ENCODE measurements at places on chromosomes 4 and X.
A peak's percentile ranks its signal among the peaks of the same experiment; 100 is the strongest.

GRCh38 chr4:76226418-76226817, 12.8 kb upstream of the SCARB2 start:
- DNase-seq: no peak

DNA sequence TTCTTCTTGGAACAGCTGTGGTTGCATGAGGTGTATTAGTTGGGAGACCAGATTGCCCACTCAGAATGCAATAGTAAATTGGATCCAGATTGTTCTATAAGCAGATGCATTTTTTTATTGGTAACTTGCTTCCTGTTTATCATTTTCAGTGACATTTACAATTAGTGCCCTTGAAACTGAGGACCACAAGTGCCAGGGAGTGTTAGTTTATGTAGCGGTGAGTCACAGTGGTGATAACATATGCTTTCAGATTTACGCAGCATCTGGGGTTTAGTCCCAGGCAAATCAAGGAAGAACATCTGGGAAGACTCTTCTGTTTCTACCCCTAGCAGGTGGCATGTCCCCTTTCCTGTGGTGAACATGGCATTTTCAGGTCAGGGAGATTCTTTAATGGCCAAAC, 24.1 kb downstream of the FRMPD4 start:
- DNase-seq: no peak

- peak; percentile 20 for DNase-seq
Measured at GRCh38 chr4:99462875-99463464, 27.8 kb upstream of the ADH7 start.

- DNase-seq: no peak
Measured at GRCh38 chr4:2085496-2085901, 26.4 kb downstream of the NAT8L start.

DNA sequence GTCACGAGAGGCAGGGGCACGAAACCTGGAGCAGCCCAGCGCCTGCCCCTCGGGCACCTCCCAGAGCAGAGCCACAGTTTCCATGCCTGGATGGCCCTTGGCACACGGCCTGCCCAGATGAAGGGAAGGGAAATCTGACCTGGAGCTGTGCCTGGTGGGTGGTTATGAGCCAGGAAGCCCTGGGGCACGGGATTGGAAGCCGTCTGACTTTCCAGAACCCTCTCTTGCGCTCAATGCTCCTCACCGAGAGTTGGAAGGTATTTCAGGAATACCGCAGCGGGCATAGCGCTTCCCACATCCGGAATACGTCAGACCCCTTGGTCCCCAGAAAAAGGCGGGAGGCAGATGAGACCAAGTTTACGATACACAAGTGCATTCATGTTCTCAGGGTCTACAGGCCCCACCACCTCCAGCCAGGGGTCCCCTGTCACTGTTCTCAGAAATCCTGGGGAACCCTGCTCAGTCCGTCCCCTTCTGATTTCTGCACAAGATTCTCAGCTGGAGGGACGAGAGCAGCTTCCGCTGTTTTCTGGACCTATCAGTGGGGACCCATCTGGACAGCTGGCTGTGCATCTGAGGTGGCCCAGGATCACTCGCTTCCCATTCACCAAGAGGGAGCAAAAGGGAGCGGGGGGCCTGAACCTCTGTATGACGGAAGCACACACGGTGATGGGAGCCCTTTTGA, 172.9 kb downstream of the AFAP1 start:
- no peak for DNase-seq

DNA sequence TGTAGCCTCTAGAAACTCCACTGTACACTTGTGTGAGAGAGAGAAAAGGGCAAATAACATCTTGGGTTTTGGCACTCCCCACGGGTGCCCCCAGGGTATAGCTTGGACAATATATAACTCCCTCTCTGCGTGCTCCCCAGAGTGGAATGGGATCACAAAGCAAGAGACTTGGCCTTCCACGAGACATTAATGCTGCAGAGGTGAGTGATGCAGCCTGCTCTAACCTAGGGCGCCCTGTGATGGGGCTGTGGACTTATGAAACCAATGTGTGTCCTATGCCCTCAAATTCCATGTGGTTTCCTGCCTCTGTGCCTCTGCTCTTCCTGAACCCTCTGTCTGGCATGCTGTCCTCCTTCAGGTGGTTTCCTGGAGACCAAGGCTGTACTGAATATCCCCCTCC, 22.0 kb upstream of the FAM9C start:
- no peak for DNase-seq

DNA sequence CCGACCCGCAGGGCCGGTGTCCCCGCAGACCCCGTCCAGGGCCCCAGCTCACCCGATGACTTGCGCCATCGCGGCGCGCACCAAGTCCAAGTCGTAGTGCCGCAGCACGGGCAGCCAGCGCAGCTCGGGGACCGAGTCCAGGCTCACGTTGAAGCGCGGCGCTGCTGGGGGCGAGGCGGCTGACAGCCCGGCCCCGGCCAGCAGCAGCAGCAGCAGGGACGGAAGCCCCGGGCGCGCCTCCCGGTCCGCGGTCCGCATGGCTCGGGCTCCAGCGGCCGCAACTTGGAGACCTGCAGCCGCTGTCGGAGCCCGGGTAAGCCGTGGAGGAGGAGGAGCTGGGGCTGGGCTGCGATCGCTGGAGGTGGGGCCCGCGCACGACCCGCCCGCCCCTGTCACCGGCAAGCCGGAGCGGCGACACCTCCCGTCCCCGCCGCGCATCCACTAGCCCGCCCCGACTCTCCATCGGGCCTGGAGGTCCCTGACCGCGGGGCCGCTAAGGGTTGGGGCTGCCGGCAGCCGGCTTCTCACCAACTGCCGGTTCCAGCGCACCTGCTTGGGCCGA, at the start of gene NAAA:
Gene NAAA, minus strand, starts transcription at position 322 of the 562 bp plus-strand sequence. Its CDS starts 64 bp downstream, at position 258.
- DNase-seq: peak; percentile 75

GRCh38 chr4:51836549-51836948, 6.4 kb upstream of the DCUN1D4 start:
- no peak for DNase-seq

GRCh38 chr4:24880186-24880585, 32.7 kb downstream of the CCDC149 start:
- no peak for DNase-seq

DNA sequence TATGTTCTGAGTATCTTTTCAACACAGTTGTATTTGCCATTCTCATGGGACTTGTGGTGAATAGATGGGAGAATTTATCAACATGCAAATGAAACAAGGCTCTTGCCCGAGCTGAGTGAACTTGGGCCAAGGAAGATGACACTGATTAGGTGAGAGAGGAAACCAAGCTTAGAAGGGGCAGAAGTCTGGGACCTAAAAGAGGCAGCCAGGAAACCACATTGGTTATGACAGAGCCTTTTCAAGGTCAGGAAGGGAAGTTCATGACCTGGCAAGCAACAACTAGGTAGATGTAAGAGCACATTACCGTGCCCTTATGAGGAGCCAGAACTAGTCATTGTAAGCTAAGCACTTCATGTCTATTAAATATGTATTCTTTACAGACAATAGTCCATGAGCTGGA, 590.3 kb downstream of the PACRGL start:
- DNase-seq: no peak

GRCh38 chrX:153953892-153954557, 9.6 kb upstream of the RENBP start:
- no peak for DNase-seq

GRCh38 chr4:53943345-53944085, 120.9 kb downstream of the CHIC2 start:
- DNase-seq: no peak

DNA sequence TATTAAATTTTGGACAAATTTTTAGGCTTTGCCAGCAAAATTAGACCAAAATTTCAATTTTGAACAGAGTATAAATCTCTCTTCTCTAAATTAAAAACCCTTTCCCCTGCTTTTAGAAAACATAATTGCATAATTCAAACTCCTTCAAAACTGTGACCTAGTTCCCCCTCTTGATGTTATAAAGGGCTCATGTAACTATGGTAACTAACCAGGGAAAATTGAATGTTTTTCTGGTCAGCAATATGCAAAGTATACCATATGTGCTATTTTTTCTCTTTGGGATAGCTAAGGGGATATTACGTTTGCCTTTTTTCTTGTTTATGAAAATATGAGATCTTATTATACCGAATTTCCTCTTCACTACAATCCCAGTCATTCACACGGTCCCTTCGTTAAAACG, 5.1 kb upstream of the ING2 start:
- DNase-seq: no peak

DNA sequence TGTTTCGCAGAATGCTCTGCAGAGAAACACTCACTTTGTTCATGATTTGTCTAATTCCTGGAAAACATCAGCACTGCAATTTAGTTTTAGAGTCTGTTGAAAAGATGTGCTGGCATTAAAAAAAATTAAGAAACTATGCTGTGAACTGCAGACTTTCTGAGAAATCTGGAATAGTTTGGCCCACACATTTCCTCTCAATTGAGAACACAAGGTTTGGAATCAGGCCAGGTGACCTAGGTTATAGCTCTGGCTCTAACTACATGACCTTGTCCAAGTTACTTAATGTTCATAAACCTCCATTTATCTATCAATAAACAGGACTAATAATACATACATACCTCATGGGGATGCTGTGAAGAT, 61.4 kb upstream of the ENPEP start:
- no peak for DNase-seq

GRCh38 chr4:16505726-16506125, 279.5 kb upstream of the TAPT1 start:
- no peak for DNase-seq

DNA sequence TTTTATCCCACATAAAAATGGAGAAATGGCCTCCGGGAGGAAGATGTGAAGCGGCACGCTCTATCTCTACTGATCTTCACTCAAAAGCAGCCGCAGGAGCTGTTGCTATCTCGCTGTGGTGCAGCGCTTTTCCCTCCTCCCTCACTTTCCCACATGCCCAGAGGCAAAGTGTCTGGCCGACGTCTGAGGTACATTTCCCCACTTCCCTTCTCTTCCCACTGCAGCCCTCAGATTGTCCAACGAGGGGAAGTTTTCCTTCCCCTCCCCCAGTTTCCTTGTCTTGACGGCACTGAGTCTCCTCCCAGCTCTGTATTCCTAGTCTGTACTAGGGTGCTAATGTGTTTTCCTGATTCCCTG, 660 bp upstream of the COL25A1 start:
- no peak for DNase-seq

GRCh38 chr4:81606801-81607501, 135.2 kb upstream of the RASGEF1B start:
- DNase-seq: no peak

- no peak for DNase-seq
Measured at GRCh38 chr4:23105759-23106370, 413.1 kb downstream of the GBA3 start.

DNA sequence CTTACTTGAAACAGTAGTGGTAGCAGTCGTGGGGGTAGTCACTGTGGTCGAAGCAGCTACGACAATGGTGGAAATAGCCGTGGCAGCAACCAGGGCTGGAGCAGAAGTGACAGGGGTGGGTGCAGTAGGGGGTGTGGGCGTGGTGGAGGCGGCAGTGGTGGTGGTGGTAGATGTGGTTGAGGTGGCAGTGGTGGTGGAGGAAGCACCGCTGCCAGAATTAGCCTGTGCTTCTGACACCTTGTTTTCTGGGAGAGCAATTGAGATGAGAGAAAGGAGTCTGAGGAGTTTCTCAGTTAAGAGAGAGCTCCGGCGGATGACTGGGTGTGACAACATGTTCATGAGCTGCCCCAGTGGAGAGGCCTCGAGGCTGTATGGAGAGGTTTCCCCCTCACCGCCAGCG, 113.5 kb upstream of the HSD17B10 start:
- no peak for DNase-seq

GRCh38 chrX:10479508-10479907, 140.9 kb downstream of the MID1 start:
- DNase-seq: no peak

DNA sequence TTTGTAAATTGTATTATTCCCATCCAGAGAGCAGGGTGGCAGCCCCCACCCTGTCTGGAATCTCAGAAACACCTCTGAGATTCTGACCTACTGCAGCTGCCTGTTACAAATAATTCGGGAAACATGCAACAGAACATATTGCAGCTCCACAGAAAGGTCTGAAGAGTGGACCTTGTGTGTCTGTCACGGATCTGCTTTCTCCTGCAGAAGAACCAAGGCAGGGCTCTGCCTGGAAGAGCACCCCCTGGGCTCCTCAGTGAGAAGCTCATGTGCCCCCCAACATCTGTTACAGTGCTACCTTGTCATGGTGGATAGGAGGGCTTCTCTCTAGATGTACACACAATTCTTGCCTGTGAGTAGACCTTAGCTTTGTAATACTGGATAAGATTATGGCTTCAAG, 286.6 kb upstream of the GATB start:
- DNase-seq: no peak

- no peak for DNase-seq
Measured at GRCh38 chrX:39470588-39471407, 627.0 kb downstream of the BCOR start.

GRCh38 chr4:166169111-166169510, 296.1 kb downstream of the TLL1 start:
- no peak for DNase-seq

DNA sequence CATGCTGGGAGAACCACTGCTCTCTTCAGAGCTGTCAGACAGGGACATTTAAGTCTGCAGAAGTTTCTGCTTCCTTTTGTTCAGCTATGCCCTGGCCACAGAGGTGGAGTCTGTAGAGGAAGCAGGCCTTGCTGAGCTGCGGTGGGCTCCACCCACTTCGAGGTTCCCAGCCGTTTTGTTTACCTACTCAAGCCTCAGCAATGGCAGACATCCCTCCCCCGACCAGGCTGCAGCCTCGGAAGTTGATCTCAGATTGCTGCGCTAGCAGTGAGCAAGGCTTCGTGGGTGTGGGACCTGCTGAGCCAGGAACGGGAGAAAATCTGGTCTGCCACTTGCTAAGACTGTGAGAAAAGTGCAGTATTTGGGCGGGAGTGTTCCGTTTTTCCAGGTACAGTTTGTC, 118.9 kb downstream of the SLC10A6 start:
- no peak for DNase-seq

DNA sequence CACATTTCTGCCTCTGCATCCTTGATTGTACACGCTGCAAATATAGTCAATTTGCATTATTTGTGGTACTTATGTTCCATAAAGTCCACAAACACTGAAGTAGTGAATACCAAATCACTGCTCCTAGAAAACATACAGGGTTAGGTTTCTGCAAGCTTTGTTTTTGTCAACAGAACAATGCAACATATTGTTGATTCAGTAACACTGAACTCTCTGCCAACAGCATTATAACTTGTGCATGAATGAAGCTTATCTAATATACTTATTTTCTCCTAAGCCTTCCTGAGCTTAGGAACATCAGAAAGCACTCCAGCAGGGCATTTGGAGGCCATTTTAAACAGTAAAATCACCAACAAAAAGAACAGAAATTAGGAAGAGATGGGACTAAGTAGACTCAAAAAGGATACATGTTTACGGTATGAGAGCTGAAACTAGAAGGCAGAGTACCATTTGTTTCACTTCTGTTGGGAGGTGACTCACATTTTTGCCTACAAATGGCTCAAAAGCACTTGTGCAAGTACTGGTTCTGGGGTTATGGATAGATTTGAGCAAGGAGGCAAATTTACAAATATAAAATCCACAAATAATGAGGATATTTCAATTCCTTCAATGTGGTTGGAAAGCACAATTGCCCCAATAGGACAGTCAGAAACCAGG, 14.1 kb downstream of the COX18 start:
- no peak for DNase-seq

DNA sequence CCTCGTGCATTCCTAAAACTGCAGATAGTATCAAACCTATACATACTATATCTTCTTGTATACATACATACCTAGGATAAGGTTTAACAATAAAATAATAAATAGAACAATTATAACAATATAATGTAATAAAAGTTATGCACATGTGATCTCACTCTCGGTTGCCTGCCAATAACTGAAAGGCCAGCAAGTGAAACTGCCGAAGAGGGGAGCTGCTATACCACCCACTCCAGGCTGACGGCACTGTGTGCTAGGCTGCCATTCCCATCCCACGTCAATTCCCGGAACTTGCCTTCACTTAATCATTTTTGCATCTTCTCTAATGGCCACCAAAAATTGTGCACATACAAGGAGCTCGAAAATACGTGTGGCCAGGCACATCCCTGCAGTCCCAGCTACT, 451.1 kb upstream of the FAT1 start:
- no peak for DNase-seq

Data from T-helper 1 cell (primary cell).